K562 (cell line): ENCODE measurements at places on chromosomes 2 and 18.

DNA sequence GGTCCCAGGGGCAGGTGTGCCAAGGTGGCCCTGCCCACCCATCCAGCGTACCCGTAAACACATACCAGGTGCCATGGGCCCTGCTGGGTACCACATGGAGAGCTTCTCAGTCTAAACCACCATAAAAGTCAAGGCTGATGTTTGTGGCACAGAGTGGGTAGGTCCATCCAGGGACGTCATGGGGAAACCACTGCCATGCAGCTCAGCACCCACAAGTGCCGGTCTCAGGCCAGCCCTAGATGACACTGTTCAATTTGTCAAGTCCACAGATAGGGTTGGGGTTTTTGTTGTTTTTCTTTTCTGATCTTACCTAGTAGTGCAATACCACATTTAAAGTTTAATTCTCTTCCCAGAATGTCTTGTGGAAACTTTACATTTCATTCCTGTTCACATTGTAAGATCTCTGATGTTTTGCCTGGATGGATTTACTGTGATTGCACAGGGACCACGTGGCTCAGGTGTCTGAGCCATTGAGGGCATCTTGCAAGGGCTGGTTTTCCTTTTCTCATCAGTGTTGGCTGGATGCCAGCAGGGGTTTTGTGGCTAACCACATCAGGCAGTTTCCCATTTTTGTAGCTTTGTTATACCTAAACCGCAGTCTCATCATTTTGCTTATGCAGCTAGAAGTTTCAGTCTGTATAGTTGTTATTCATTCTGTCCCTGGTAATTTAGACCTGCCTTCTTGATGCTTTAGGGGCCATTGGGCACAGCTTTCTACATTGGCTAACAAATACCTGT is 64.7 kb downstream of the STK25 start:
- peak; percentile 68 for DNase-seq

GRCh38 chr2:134290358-134290757 is 36.5 kb downstream of the MGAT5 start:
- no peak for DNase-seq

- DNase-seq = no peak
These were observed 15.7 kb upstream of the TRIB2 start for GRCh38 chr2:12700989-12701388.

- DNase-seq = no peak
These were observed 619.6 kb downstream of the CPS1 start for GRCh38 chr2:211175956-211176355.

GRCh38 chr2:234218266-234219045 is 168.0 kb downstream of the SPP2 start:
- no peak for DNase-seq

GRCh38 chr2:19577723-19578122 is 219.3 kb upstream of the OSR1 start:
- no peak for DNase-seq

DNA sequence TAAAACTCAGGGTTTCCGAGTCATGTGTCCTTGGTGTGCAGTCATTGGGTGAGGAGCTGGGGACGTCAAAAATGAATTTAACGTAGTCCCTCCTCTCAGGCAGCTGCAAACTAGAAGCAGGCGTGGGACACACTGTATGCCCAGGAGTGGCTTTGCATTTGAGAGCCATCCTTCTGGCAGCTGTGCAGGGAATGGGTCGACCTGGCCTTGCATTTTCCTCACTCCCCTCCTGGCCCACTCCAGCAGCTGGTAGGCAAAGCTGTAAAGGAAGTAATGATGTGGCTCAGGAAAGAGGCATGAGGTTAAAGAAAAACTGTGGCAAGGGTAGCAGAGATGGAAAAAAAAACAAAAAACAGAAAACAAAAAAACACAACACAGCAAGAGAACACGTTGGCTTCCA is 46.5 kb downstream of the RNF144A start:
- DNase-seq = no peak

GRCh38 chr2:222281506-222281905 is 17.3 kb downstream of the PAX3 start:
- DNase-seq = no peak

DNA sequence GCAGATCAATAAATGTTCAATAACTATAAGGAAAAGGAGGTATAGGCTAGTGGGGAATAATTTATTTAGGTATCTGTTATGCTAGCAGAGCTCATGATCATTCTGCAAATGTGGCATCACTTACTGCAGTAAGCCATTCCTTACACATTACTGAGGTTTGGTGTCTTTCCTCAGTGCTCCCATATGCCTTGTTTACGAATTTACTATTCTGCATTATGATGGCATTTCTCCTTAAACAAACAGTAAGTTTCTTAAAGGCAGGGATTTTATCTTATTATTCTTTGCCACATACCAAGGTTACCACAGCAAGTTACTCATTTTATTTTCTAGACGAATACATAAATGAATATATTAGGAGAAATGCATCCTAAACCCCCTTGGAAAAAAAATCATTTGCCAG is 88.4 kb downstream of the DSEL start:
- no peak for DNase-seq

GRCh38 chr2:234650911-234651310 is 154.0 kb upstream of the ARL4C start:
- no peak for DNase-seq

DNA sequence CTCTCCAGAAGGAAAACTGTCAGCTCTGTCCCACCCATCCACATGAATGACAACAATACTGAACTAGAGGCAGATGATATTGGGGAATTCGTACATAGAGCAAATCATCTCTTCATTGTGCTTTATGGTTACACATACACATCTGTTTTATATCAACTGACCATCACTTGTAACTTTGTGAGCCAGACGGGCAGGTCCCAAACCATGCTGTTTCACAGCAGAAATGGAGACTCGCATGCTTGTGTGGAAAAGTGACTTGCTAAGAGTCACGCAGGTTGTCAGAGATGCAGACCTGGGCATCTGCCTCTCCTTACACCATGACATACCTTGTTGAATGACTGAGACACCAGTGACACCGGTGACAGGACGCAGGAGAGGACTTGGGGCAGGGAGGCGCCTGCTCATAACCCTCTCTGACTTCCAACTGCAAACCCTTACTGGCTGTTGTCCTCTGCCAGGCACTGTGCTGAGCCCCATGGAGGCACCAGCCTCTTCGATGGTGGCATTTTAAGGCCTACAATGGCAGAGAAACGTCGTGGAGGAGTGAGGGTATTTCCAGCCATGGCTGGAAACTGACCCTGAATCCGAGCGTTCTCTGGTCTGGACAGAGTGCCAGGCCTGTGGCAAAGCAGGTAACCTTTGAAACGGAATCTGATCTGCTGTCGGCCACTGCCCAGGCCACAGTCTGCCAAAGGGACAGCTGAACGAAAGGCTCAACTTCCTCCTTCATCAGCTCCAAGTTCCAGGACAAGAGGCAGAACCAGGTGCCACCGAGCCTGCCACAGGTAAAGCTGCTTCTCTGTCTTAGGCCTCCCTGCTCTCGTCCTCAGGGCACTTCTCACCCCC is 26.9 kb upstream of the ROCK2 start:
- no peak for DNase-seq

GRCh38 chr2:26769089-26769761 is 5.1 kb downstream of the SLC35F6 start:
- DNase-seq = peak; percentile 75

GRCh38 chr2:54076586-54076985 is 38.8 kb upstream of the ACYP2 start:
- DNase-seq = peak; percentile 78

DNA sequence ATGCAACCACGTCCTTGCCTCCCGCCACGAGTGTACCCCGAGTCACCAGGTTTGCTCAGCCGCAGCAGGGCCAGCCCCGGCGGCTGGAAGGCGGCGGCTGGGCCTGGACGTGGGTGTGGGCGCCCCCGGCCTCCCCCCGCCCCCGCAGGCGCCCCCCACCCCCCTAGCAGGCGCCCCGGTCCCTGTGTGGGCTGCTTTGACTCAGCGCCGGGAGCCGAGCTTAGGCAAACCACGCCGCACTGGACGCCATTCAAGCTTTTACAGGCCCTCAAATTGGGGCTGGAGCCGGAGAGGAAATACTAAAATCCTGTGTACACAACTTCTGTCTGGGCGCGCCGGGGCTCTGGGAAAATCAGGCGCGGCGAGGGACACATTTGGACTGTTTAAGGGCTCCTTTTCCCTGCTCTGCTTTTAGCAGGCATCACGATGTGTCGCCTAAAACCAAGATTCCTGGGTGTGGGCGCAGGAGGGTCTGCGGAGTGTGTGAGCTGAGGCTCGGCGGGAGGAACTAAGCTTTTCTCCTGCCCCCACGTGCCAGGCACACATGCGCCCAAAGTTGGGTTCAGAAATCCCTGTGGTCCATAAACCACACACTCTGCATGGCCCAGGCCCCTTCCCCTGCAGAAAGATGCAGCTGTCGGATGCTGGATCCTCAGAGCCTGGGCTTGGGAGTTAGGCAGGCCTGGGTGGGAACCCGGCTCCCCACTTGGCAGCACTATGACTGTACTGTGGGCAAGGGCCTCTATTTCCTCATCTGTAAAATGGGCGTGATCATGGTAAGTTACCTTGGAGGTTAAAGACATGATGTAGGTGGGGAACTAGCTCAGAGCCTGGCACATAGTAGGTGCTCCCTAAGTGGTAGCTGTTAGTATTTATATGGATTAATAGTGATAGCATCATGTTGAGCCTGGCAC is 57.6 kb downstream of the ATOH8 start:
- no peak for DNase-seq

DNA sequence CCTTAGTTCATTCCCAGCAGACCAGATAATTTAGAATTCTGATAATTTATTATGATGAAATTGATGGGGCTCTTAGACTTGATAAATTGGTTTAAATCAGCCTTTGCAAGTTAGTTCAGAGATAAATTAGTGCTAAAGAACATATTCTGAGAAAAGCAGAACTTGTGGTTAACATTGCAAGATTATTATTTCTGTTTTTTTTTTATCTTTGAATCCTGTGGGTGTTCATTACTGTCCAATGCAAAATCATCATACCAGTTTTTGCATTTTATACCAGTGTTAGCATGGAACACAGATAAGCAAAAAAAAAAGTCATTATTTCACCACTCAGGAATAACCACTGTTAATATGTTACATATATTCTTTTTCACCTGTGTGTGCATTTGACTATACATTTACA is 9.1 kb downstream of the SEPTIN2 start:
- no peak for DNase-seq

- DNase-seq = no peak
These were observed 43.6 kb downstream of the ERBB4 start for GRCh38 chr2:212495046-212495445.

DNA sequence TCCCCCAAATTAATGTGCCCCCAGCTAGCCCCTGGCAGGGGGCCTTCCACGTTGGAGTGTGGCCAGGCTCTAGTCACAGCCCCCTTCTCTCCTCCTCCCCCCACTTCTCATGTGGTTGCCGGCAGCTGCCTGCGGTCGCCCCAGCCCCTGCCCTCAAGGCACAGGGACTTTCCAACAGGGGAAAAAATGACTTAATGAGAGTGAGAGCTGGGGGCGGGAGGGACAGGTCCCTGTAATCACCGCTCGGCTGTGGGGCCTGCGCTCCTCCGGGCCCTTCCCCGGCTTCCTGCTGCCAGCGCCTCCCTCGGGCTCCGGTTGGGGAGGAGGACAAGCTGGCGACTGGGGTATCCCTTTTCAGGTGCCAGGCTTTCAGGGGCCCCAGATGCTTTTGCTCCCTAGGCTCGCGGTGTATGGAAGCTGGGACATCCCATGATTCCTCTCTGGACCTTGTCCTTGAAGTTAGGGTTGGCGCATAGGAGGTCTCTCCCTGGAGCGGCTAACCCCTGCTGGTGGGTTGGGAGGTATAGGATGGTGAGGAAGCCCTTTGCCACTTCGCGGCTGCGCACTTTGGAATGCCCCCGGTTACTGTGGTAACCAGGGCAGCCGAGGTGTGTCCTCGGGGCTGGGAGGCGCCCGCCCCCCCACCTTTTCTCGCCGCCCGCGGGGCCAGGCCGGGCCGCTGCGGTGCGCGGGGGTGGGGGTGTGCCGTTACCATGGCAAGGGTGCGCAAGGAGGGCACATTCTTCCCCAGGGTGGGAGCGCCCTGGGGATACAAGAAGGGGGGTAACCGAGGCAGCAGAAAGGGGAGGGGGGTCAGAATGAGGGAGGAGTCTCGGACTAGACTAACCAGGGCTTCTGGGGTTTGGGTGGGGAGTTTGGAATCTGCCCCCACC is 16.1 kb downstream of the WNT10A start:
- peak; percentile 33 for DNase-seq

DNA sequence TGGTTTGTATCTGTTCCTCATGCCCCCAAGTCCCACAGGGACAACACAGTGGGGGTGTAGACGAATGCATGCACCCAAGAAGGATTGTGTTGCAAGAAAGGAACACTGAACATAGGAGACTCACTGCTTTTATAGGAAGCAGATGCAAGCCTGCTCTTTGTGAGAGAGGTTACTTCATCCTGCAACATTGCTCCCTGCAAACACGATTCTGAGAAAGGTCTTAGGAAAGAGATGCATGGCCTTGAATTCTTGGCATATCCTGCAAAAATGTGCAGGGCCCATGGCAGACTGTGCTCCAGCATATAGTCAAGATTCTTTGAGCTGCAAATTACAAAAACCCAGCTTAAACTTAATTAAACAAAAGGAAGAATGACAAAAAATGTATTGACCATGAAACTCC is 312.2 kb upstream of the MGAT5 start:
- no peak for DNase-seq

DNA sequence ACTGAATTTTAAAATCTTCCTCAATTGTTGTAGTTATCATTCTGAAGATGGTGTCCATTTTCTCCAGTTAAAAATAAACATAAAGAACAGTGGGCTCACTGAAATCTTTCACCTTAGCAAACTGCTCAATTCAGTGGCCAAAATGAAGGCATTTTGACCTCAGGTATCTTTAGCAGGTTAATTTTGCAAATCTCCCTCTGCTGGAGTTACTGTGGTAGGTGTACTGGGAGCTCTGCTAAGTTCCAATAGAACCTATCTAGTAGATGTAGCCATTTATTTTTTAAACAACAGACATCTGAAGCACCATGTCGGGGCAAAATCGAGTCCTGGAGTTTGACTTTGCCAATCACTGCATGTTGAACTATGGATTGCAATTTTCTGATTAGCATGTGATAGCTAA is 177.1 kb downstream of the IRS1 start:
- DNase-seq = no peak

DNA sequence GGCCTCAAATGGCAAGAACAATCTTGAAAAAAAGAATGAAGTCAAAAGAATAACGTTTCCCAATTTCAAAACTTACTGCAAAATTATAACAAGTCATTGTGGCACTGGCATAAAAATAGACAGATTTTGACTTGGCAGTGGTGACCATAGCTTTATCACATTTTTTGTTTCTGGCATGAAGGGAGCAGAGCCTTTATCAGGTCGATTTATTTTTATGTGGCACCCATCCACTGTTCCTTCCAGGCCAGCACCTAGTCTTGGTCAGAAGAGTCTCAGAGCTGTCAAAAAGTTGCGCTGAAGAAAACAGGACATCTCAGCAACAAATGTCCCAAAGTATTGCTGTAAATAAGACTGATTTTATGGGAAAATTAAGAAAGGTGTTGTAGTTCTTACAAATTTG is 92.4 kb downstream of the TRABD2A start:
- no peak for DNase-seq

DNA sequence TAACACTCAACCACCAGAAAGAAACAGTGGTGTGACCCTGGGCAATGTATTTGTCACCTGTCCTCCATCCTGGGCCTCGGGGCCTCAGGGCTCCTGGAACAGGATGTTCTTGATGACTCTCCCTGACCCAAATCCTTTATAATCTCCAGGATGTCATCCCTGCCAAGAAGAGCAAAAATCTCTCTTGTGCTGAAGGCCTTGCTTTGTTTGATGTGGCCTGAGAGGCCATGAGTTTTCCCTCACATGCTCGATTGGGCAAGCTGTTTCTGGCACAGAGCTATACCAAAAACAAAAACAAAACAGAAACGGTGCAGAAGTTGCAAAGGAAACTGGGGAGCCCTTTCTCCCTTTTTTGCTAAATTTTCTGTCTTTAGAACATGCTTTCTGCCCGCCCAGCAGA is 35.7 kb upstream of the ST3GAL5 start:
- no peak for DNase-seq

- no peak for DNase-seq
These were observed 28.2 kb upstream of the MFF start for GRCh38 chr2:227296671-227297405.
